ENCODE measurements at places on chromosomes 5 and 9.

DNA sequence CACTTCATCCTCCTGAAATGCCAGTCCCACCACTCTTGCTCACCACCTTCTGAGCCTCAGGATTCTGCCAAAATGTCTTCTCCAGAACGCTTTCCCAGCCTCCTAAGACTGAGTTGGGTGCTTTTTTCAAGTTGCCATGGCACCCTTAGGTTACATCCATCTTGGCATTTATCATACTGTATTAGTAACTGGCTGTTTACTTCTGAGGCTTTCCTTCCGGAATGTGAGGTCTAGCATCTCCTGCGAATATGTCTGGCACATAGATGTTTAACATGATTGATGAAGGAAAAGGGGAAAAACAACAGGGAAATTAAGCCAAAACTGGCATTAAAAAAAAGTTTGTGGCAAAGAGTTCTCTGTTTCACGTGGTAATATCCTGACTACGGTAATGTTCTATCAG lies 24.9 kb downstream of the RNF130 start:
- no peak for DNase-seq

DNA sequence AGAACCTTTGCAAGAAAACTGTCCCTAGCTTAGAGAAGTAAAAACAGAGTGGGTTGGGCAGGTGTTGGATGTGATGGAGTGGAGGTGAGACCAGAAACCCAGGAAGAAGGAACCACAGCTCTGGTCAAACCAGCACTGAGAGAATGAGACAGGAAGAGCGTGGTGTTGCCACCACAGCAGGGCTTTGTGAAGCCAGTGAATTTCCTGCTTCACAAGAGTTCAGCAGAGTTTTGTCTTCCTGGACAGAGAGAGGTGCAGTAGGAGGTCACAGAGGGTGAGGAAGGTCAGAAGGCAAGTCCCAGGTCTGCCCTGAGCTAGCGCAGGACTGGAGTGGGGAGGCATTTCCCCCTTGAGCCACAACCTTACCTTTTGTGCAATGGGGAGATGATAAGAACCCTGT lies 2306.2 kb upstream of the ACO1 start:
- no peak for DNase-seq

DNA sequence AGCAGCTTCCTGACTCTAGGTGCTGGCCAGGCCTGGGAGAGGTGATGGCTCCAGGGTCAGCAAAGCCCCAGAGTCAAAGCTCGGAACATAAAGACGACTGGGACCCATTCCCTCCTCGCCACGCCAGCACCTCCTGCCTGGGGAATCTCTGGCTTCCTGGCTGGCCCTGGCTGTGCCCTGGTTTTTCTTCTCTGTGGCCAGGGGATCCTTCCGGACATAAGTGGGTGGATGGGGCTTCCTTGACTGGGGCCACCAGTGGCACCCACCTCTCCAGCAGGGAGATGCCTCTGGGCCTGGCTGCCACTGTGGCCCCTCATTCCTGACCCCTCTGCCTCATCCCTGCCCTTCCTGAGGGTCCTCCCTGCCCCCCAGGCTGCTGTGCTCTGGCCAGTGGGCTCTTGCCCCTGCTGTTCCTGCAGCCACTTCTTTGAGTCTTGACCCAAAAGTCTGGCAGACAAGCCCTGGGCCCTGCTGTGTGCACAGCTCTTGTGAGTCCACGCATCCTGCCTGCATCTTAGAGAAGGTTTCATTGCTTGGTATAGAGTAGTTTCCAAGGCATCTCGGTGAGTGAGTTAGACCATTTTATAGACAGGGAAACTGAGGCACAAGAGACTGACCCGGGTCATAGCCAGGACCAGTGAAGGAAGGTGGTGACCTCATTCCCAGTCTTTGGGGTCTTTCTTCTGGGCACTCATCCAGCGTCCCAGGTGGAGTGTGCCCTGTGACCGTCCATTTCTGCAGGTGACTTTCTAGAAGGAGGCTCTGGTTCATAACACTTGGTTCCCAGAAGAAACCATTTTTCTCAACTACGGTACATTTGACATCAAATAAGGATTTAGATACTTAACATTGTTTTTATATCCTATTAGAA lies 17.3 kb upstream of the LPCAT1 start:
- no peak for DNase-seq

GRCh38 chr9:2255128-2255527 lies 240.0 kb downstream of the SMARCA2 start:
- no peak for DNase-seq

- no peak for DNase-seq
Observed at GRCh38 chr5:79707535-79707934, 17.9 kb downstream of the CMYA5 start.

GRCh38 chr5:31464081-31464480 lies 67.8 kb downstream of the DROSHA start:
- DNase-seq, result no peak

DNA sequence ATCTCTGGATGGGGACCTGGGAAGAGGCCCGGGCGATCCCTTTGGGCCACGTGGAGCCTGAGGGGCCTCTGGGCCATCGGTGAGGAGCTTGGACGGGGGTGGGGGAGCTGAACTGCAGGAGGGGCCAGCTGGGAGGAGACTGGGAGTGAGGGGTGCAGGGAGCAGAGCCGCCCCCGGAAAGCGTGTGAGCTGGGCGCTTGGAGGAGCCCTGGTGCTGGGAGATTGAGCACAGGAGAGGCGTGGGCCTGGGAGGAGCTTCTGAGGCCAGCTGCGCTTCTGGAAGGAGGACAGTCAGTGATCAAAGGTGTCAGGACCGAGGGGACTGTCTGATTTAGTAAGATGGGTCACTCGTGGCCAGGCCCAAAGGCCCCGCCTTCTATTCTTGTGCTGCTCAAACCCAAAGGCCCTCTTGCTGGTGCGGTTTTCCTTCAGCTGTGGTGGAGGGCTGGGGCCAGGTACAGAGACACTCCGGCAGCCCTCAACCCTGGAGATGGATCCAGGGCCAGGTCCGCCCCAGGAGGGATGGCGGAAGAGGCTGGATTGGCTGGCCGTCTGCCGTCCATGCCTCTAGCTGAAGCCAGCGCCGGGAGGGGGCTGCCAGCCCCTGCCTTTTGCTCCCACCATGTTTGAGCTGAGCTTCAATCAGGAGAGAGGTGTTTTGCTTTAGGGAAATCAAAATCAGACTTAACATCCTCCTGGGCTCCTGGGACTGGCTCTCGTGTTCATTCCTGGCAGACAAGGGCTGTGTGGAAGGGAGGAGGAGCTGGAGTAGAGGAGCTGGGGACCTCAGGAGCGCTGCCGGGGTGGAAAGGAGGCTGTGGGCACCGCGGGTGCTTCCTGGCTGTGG lies 21.6 kb downstream of the NCS1 start:
- DNase-seq, result no peak

- no peak for DNase-seq
Observed at GRCh38 chr9:24449976-24450375, 95.7 kb downstream of the IZUMO3 start.

- no peak for DNase-seq
Observed at GRCh38 chr5:91365498-91365897, 17.6 kb downstream of the ARRDC3 start.

- no peak for DNase-seq
Observed at GRCh38 chr5:78588507-78588906, 60.1 kb downstream of the LHFPL2 start.

- DNase-seq, result no peak
Observed at GRCh38 chr5:148569948-148570347, 84.4 kb downstream of the HTR4 start.

DNA sequence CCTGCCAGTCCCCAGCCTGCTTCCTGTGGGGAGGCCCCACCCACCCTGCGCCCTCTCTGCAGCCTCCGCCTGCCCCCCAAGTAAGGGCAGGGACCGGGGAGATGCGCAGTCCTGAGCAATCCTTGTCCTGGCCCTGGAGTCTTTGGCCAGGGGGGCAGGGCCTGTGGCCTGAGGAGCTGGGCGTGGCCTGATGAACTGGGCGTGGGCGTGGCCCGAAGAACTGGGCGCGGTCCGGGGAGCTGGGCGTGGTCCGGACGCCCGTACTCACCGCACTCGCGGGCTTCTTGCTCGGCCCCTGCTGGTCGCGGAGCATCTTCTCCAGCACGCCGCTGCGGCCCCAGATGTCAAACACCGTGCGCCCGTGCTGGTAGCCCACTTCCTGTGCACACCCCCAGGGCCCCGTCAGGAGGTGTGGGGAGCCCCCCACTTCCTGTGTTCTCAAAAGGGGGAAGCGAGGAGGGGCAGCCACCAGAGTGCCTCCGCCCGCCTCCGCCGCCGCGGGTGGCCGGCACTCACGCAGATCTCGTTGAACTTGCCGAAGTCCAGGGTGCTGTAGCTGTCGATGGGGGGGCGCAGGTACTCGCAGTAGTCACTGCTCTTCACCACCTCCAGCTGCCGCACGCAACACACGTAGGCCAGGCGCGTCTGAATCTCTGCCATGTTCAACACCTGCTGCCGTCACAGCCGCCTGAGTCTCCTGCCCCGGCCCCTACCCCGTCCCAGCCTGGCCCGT lies 2.7 kb upstream of the NSMF start:
- peak; percentile 68 for DNase-seq

DNA sequence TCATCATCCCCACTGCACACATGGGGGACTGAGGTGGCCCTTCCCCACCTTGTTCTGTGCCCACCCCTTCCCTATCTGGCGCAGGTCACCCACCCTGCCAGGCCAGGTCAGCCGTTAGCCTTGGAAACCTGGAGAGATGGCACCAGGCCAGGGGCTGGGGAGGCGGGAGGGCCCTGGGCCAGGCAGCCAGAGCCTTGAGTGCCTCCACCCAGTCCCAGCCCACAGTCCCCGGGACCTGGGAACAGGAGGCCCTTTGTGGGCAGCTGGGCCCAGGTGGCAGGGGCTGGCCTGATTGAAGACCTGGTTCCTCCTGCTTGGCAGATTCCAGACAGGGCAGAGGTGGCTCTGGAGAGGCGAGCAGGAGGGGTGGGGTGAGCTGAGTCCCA lies 70.6 kb downstream of the LRSAM1 start:
- DNase-seq, result no peak

DNA sequence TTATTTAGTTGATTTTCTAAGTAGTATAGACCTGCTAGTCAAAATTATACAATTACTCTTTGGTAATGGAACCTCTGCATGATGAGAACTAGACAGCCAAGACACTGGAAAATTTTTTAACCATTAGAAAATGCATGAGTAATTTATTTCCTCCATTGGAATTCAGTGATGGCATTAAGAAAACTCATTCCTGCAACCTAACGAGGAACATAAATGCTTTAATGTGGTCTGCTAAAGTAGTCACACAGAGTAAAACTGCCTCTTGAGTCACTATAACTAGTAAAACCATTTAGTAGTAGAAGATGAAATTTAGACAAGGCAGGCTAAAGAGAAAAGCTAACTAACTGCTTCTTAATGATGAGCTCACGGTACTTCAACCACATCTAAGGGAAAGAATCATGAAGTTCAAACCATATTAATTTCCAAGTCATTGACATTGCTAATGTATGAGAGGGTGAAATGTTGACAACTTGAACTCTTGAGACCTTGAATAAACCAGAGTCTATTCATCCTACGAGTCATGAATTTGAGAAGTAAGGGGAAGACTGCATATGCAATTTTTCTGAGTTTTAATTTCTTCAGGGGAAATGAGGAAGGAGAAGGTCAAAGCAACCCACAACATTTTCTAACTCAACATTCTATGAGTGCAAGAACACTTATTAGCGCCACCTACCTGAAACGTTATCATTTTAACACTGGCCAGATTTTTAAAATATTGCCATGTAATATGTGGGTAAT lies 74.4 kb downstream of the GLIS3 start:
- DNase-seq, result no peak

GRCh38 chr9:7028591-7028990 lies 270.8 kb downstream of the KDM4C start:
- DNase-seq, result no peak

GRCh38 chr5:142826741-142827492 lies 56.7 kb downstream of the ARHGAP26 start:
- no peak for DNase-seq

- DNase-seq, result no peak
Observed at GRCh38 chr9:95857896-95858295, 17.6 kb upstream of the ERCC6L2 start.

GRCh38 chr5:160030631-160031377 lies 21.9 kb downstream of the TTC1 start:
- no peak for DNase-seq

DNA sequence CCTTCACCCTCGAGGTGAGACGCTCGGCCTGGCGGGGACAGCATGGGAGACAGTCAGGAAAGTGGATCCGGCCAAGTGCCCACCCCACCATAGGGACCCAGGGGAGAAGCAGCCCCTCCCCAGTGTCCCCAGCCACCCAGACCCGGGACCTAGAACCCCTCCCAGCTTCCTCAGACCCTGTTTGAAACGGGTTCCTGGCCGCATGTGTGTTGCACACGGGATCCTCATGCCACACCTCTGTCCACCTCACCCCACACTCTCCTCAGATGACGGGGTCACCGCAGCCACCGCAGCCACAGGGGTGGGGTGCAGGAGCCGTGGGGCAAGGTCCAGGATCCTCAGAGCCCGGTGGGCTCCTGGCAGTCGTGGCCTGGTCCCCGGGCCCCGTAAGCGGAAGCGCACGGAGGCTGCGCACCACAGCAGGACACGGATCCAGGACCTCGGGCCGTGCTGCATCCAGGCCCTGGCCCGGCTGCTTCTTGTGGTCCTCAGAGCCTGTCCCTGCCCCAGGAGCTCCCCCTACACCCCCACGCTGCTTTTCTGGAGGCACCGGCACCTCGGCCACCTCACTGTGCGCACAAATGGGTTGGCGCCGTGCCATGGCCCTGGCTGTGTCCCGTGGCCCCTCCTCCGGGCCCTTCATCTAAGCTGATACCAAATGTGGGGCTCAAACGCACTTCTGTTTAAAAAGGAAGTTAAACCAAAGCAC lies 15.3 kb downstream of the TERT start:
- no peak for DNase-seq

DNA sequence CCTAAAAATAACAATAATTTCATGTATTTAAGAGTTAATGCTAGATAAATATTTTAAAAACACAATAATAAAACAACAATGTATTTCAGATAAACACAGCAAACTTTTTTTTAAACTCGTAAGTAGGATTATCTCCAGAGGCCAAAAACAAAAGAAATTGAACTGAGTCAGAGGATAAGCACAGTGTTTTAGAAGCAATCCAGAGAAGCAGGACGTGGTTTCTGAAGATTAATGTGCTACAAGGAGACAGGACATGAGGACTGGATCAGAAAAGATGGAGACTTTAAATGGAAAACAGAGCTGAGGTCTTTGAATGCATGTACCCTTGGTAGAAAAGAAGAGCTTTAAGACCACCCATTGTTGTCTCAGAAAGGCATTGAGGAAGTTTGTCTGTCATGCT lies 491.2 kb upstream of the TLE4 start:
- DNase-seq, result no peak

Data from activated T-cell treated with anti-CD3 and anti-CD28 coated beads for 24 hours (primary cell).